Stimulated activated CD4-positive, alpha-beta T cell treated with anti-CD3 and anti-CD28 coated beads, Interleukin-15, amount 100 ng/mL, for 24 hours (primary cell): ENCODE measurements at places on chromosomes 2 and 18.

DNA sequence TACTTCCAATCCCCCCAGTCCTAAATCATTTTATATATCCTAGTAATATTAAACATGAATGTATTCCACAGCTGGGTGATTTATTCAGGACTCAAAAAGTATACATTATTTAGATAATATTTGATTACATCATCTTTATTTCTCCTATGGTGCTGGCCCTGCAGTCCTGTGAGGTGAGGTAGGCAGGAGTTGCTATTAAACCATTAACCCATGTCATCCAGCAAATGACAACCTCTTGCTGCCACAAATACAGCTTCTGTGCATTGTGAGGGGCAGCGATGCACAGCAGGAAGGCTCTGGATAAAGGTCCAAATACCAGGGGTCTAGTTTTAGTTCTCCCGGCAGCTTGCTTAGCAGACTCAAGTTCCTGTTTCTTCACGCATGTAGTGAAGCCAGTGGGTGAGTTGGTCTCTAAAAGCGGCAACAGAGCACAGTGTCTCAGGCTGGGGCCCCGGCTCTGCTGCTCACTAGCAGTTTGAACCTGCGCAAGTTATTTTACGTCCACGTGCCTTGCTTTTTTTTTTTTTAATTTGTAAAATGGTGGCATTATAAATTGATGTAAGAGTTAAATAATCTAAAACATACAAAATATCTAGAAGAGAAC lies 36.1 kb downstream of the INSIG2 start:
- no peak for DNase-seq

DNA sequence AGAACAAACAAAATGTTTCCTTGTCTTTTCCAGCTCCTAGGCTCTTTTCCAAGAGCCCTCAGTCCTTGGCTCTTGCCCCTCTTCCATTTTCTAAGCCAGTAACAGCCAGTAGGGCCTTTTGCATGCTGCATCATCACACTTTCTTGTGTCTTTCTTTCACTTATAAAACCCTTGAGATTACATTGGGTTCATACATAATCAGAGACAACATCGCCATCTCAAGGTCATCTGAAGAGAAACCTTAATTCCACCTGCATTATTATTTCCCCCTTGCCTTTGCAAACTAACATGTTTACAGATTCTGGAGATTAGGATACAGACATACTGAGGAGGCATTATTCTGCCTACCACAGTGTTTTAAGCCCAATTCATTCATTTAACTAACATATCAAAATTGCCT lies 697.3 kb downstream of the TRIB2 start:
- no peak for DNase-seq

- DNase-seq: no peak
Measured at GRCh38 chr2:119678021-119678656, 862 bp upstream of the TMEM177 start.

- no peak for DNase-seq
Measured at GRCh38 chr18:25187521-25188192, 164.3 kb downstream of the ZNF521 start.

DNA sequence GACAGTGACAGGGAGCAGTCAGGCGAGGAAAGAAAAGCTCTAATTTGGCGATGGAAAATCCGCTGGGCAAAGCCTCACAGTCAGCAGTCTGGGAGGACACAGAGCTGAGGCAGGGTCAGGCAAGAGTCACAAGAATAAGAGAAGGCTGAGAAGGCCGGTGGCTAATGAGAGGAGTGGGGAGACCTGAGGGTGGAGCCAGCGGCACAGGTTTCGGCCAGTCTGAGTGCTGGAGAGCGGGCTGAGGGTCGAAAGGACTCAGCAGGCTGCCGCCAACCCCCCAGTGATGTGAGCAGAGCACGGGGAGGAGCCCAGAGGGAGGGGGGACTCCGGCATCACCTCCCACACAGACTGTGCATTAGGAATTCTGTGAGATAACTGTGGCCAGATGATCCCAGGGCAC lies 500.6 kb upstream of the MYT1L start:
- no peak for DNase-seq

GRCh38 chr2:38448692-38449410 lies 71.8 kb upstream of the ATL2 start:
- no peak for DNase-seq

DNA sequence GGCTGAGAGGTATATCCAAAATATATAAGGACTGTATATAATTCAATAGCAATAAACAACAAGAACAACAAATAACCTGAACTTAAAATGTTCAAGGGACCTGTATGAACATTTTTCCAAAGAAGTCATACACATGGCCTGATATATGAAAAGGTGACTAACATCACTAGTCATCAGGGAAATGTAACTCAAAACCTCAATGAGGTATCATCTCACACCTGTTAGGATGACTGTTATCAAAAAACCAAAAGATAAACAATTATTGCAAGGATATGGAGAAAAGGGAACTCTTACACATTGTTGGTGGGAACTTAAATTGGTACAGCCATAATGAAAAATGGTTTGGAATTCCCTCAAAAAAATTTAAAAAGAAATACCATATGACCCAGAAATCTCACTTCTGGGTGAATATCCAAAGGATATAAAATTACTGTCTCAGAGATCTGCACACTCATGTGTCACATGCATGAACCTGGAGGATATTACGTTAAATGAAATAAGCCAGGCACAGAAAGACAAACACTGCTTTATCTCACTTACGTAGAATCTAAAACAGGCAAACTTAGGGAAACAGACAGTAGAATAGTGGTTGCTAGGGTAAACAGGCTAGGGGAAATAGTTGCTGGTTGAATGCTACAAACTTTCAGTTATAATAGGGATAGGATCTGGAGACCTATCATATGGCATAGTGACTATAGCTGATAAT lies 334.5 kb upstream of the MMADHC start:
- DNase-seq: no peak

- no peak for DNase-seq
Measured at GRCh38 chr2:150159300-150159699, 328.2 kb downstream of the RND3 start.

GRCh38 chr18:79186649-79187048 lies 117.5 kb downstream of the ATP9B start:
- DNase-seq: no peak

DNA sequence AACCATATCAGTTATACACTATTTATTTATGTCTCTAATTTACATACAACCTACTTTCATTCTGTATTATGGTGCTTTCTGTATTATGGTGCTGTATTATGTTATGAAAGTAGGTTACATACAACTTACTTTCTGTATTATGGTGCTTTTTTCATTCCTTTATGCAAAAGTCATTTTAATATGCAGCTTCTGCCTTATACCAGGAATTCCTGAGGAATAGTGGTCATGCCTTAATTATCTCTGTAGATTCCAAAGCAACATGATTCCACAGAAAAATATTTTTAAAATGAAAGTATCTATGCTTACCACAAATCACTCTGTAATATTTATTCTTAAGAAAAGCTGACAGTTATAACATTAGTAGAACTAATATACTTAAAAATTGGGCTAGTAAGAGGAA lies 922.0 kb upstream of the NRXN1 start:
- DNase-seq: no peak

- no peak for DNase-seq
Measured at GRCh38 chr2:236901956-236902355, 183.7 kb upstream of the COPS8 start.

GRCh38 chr18:77170890-77171410 lies 38.4 kb upstream of the MBP start:
- no peak for DNase-seq

DNA sequence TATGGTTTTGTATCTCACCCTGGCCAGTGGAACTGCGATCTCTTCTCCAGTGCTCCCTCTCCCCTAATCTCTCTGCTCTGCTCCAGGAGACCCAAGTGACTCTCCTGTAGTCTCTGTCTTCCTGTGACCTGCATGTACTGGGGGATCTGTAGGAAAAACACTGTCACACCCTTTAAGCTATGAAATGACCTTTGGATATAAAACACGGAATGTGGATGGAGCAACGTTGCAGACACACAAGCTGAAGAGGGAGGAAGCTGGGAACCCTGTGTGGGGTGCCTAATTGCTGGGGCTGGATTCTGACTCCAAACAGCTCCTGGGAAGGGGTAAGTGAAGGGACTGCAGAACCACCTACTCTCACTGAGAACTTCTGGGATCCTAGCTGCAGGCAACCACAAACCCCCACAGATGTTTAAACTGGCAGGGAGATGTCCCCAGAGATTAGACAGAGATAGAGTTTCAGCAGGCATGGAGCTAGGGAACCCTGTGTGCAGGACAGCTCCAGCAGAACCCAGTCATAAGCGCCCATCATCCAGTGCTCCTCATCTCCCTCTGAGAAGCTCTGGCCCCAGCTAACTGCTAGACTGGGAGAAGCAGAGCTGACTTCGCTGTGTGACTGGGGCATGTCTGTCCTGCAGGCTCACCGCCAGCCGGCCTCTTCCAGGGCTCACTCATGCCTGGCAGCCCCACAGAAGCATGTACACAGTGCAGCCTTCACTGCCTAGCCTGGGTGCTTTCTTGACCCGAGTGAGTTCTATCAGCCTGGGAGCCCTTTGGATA lies 482.7 kb upstream of the SETBP1 start:
- DNase-seq: no peak

DNA sequence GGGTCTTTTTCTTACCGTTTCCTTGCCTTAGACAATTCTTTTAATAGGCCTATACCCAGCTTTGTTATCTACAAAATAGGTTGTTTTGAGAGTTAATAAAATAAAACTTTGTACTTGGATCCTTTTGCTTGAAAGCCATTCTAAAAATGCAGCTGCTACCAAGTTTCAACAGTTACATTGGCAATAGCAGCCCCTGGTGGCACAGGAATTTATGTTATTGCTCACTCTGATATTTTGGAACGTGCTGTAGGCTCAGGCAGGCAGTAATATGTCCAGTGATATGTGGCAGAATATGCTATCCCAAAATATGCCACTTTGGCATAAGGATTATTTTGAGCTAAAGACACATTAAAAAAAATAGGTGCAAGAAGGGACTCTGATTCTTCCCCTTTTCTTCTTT lies 6.7 kb upstream of the COMMD1 start:
- DNase-seq: no peak

DNA sequence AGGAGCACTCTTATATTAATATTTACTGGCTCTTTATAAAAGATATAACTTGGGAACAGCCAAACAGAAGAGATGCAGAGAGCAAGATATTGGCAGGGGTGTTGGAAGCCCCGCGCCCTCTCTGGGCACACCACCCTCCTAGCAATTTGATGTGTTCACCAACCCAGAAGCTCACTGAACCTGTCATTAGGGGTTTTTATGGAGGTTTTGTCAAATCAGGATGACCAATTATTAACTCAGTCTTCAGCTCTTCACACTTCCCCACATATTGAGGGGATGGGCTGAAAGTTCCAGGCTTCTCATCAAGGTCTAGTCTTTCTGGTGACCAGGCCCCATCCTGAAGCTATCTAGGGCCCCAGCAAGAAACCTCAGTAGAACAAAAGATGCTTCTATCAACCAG lies 10.9 kb upstream of the INO80D start:
- no peak for DNase-seq

DNA sequence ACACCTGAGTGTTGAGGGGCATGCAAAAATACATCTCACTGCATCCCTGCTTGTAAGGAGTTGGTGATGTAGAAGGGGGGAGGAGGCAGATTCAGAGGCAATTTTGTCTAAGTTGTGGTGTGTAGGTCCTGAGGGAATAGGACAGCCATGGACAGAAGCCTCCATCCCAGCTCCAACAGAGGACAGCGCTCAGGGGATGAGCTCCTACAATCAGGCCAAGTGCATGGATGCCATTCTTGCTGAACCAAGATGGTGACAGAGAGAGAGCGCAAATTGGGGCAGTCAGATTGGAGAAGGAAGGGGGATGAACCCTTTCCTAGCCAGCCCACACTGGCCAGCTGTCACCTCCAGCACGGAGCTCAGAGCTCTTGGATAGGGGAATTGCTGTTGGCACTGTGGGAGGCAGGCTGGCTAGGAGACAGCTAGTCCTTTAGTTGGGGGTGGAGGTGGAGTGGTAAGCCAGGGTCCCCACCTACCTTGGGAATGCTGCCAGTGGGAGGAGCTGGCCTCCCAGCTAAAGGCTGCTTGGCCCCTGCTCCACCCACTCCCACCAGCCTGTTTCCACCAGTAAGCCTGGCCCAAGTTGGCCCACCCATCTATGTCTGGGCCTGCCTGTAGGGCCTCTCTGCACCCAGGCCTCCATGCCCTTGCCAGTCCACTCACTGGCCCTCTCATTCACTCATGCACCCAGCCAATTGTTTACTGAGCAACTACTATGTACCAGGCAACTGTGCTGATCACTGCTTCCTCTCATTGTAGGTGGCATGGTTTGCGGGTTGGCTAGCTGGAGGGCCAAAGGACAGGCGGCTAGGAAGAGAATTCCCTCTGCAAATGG lies 2.5 kb upstream of the PER2 start:
- no peak for DNase-seq

DNA sequence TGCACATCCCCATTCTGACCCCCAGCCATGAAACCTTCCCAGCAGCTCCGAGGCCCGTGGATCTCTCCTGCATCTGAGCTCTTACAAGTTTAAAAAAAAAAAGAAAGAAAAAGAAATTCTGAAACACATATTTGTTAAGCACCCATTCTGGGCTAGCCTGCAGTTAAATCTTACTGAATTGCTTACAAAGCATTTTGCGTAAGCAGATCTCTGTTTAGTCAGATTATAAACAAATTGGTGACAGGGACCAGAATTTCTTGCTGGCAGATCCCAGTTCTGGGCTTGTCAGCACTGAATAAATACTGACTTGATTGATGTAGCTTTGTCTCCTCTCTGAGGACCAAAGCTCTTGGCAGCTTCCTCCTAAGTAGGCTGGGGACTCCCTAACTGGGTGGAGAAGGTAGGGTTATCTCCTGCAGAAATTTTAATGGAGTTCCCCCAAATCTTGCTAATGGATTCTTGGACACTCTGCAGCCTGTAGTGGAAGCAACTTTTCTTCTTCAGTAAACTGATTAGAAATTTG lies 160.9 kb downstream of the MIB1 start:
- DNase-seq: no peak

DNA sequence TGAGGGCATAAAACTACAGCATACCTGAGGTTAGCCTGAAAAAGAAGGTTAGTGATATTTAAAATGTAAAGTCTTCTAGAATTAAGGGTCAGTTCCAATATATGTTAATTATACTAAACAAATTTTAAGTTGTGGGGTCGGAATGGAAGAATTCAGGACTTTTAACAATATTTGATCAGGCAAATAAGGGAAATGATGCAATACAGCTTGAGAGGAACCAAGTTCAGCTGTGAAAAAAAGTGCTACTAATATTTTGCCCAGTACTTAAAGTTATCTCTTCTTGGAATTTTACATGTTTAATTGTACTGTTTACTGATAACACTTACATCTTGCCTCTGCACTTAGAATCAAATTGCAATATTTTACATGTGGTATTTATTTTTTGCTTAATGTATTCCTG lies 345.5 kb upstream of the CWC22 start:
- DNase-seq: no peak

GRCh38 chr2:101704816-101705578 lies 7.5 kb downstream of the MAP4K4 start:
- no peak for DNase-seq
